ENCODE measurements at places on chromosomes 16 and 17.

GRCh38 chr17:19375732-19376131 is 2.6 kb upstream of the MAPK7 start:
- no peak for DNase-seq

DNA sequence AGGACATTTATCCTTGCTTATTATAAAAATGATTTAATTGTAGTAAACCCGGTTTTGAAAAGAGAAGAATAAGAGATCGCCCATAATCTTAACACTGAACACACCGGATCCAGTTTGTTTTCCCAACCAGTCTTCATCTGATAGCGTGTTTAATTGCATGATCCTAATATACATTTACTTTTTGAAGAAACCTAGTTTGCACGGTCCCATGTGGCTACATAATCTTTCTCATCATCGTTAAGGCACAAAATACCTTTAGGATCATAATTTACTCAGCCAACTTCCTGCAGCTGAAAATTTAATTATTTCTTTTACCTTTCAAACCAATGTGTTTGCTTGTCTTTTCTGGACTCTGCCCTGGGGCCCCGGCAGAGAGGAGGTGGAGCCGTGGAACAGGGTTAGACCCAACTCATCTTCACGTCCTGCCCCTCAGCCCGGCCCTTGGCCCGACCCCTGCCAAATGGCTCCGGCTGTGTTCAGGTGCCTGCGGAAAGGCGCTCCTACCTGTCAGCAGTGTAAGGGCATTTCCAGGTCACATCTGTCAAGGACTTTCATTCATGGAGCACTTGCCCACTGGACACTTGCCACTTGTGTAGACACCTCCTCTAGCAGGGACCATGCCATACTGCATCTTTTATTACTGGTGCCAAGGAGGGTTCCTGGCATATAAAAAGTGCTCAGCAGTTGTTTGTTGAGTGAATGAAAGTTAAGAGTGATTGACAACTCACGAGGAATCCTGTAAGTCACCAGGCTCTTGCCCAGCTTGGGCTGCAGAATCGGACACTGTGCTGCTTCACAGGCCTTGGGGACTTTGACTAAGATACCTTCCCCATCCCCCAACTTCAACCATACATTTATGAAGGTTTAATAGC is 28.6 kb downstream of the SMARCE1 start:
- no peak for DNase-seq

GRCh38 chr17:29683481-29683880 is 60.8 kb upstream of the CORO6 start:
- DNase-seq: no peak

GRCh38 chr17:48630009-48630924 is 4.1 kb upstream of the HOXB9 start:
- DNase-seq: no peak

DNA sequence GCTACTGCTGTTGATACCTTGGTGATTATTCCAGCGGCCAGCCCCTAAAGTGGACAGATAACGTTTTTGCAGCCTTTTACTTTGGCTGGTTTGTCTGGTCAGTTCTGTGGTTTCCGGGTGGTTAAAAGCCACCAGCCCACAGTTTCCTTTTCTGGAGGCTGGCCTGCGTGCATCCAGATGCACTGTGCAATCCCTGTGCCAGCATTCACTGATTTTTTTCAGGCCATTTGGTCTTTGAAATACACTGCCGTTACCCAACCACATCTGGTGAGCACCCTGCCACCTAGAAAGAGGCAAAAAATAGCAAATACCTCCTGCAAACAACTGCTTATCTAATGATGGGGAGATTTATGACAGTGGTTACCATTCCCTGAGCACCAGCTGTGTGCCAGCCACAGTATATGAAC is 797 bp downstream of the NUDT7 start:
- DNase-seq: no peak

DNA sequence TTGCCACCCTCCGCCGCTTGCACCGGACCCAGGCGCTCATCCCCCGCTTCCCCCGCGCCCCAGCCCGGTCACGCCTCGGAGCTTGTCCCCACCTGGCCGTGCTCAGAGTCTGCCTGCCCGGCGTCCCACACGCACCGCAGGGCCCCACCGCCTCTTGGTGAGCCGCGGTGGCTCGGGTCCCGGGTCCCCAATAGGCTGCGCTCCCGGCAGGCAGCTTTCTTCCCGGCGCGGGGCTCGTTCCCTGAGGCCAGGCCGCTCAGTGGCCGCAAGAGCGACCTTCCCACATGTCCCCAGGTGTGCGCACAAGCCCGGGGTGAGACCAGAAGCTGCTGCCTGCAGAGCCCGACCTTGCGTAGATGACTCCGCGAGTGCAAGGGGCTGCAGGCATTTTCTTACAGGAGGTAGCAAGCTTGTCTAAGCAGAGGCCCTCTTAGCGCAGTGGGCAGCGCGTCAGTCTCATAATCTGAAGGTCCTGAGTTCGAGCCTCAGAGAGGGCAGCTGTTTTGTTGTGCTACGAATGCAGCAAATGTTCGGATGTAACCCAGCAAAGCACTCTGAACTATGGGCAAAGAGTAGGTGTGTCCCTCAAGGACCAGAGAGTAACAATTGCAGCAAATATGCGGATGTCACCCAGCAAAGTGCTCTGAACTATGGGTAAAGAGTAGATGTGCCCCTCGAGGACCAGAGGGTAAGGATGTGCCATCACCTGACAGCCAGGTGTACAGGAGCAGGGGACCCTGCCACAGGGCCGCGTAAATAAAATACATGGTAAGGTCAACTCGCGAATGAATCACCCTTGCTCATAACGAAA is 15.6 kb downstream of the TLE7 start:
- no peak for DNase-seq

DNA sequence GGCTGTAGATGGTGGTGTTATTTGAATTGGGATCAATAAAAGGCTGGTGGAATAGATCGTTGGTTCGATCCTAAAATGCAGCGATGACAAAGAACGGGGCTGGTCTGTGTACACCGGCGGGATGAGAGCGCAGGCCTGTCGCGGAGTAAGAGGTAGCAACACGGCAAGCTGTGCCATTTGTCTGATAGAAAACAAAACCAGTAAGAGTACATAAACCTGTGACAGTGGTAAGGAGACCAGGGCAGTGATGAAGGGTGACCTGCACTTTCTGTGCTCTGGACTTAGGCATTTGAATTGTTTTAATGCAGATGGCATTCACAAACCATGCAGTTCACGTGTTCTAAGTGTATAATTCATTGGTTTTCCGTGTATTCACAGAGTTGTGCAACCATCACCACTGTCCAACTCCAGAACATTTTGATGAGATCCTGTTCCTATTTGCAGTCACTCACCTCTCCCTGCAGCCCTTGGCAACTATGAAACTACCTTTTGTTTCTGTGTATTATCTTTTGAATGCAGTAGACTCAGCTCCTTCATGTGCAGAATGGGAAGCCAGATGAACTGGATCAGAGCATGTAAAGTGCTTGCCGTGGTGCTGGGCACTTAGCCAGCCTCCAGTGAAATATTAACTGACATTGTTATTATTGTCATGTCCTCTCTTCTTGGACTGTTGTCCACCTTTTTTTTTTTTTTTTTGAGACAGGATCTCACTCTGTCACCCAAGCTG is 286.1 kb downstream of the SNX29 start:
- DNase-seq: no peak

DNA sequence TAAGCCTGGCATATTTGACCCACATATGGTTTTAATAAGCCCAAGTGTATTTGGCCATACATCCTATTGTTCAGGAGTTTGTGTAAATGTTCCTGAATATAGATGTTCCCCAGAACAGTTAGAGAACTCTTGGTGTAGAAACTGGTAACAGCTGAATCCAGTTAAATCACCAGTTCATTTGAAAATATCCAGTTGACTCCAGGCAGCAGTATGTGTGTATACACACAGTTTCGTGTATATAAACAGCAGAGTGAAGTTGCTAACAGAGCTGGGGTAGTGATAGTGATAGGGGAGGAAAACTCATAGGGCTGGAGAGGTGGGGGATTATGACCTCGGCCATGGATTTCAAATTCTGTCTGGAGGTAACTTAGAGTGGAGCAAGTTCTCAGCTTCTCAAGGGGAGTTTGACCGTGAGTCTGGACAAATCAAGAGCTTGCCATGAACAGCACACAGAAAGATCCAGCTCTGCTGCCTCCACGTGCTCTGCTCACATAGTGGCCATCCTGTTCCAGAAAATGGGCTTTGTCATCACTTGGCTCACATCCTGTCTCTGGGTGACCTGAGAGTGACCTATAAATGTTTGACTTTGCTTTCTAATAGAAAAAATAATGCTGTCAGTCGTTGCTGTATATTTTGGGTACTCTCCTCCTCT is 30.6 kb upstream of the MMD start:
- DNase-seq: no peak
